ENCODE measurements at places on chromosomes 5 and 9.

- DNase-seq, result no peak
Measured at GRCh38 chr5:156201788-156202403, 125.1 kb upstream of the SGCD start.

- DNase-seq, result no peak
Measured at GRCh38 chr9:76996700-76997099, 22.8 kb upstream of the FOXB2 start.

- no peak for DNase-seq
Measured at GRCh38 chr9:88072831-88073375, 65.4 kb downstream of the SPATA31C2 start.

- no peak for DNase-seq
Measured at GRCh38 chr9:105608721-105609598, 51.0 kb downstream of the FKTN start.

- no peak for DNase-seq
Measured at GRCh38 chr9:136093346-136093986, 1.6 kb downstream of the NACC2 start.

DNA sequence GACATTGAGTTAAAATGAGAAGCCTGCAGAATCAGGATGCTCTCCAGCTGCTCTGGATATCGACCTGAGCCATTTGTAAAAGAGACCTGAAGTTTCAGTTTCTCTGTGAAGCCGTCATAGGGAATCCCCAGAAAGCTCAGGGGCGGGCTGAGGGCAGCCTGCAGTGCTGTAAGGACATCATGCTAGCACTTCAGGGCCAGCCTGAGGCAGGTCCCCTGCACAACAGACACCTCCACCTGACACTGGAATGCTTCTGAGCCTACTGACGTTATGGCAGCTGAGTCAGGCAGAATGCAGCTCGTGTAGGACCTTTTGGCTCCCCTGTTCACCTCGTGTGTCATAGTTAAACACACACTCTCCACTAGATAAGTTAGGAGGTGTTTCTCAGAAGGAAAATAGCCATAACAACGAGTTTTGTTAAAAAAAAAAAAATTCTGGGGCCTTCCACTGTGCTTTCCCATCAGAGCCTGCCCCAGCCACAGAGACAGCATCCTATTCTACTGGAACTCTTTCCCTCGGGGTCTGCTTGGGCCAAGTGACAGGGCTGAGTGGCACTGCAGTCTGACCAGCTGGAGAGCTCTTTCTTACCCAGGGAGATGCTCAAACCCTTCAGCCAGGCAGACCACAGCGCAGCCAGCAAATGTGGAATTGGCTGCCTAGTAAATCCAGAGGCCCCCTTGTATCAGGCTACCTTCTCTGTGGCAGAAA lies 354.9 kb downstream of the DIRAS2 start:
- DNase-seq, result no peak

DNA sequence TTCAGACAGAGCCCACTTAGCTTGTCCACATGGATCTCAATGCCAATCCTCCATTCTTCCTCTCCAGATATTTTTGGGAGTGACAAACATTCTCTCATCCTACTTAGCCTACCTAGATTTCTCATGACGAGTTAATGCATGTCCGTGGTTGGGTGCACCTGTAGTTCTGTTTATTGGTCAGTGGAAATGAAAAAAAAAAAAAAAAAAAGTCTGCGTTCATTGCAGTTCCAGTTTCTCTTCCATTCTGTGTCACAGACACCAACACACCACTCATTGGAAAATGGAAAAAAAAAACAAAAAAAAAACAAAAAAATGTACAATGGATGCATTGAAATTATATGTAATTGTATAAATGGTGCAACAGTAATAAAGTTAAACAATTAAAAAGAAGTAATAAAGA lies 59.0 kb downstream of the BASP1 start:
- no peak for DNase-seq

DNA sequence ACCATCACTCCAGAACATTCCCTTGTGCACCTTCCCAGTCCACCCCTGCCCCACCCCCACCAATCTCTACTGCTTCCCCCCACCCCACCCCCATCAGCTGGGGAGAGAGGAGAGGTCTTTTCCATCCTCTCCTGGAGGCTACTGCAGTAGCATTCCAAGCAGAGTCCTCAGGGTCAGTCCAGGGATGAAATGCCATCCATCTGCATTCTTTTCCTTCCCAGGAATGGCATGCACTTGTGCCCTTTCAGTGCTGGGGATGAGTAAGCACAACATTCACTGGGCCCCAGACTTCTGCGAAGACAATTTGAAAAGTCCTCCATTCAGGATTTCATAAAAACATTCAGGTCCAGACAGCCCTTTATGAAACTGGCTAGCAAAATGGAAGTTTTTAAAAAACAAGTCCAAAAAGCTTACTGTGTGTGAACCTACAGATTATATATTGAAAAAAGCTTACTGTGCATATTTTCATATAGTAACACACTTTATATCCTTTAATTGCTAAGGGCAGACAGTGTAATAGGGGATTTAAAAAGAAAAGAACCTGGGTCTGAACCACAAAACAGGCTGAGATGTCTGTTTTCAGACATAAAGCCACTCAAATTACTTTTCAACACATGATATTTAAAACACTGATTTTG lies 50.0 kb upstream of the GOLPH3 start:
- no peak for DNase-seq

DNA sequence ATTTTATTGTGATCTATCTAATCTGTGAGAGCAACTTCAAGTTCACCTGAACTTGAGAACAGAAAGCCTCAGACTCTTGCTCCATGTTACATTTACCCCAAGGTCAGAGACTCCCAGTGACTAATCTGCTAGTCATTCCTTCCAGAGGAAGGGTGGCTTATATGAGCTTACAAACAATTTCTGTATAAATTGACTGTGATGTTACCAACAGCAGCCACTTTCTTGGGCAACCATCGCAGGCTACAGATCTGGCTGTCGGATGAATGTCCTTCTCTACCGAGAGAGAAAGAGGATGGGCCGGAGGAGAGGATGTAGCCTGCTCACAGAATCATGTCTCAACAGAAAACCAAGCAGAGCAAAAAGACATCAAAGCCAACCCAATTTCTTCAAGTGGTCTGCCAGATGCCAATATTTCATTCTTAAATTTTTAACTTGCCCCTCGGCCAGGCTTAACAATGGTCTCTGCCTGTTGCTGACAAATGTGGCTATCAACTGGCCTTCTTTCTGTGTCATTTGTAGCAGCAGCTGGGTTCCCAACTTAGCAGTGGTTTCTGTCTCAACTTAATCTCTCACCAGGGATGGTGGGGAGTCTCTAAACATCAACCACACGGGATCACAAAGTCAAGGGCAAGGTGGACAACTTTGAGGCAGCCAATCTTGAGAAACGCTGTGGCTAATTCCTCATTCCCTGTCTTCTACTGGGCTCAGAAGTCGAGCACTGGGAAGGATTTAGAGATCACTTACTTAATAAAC lies 81.3 kb downstream of the RAPGEF1 start:
- DNase-seq, result no peak

DNA sequence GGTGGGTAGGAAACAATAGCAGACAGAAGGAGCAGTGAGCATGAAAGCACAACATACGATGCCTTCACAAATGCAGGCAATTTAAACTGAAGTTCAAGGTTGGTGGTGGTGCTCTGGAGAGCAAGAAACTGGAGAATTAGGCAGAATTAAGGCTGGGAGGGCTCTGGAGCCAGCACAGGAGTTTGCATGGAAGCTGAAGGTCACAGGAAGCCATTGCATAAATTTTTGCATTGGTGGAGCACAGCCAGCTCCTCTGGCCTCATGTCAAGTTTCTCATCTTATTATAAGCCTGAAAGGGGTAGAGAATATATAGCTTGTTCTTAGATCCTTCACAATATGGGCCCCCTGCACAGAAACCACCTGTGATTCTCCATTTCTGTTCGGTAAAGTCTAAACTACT lies 207.4 kb downstream of the PAPPA start:
- DNase-seq, result no peak

GRCh38 chr9:135793221-135794056 lies 91.5 kb downstream of the KCNT1 start:
- no peak for DNase-seq

- no peak for DNase-seq
Measured at GRCh38 chr9:107127608-107128007, 155.5 kb upstream of the RAD23B start.

DNA sequence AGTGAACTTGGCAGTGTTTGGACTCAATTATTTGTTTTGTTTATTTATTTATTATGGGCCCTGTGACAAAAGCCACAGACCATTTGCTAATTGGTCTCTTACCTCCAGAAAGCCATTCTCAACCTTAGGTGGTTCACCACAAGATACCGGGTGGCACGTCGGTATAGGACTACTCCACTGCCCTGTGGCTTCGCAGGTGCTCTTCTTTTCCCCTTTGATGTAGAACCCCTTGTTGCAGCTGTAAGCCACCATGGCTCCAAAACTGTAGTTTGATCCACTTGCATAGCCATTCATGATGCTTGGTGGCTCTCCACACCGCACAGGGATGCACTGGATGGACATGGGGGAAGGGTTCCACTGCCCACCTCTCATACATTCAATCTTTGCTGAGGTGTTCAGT lies 73.3 kb upstream of the TXNDC8 start:
- DNase-seq, result no peak

GRCh38 chr5:64147849-64148441 lies 17.7 kb upstream of the RNF180 start:
- DNase-seq, result no peak

DNA sequence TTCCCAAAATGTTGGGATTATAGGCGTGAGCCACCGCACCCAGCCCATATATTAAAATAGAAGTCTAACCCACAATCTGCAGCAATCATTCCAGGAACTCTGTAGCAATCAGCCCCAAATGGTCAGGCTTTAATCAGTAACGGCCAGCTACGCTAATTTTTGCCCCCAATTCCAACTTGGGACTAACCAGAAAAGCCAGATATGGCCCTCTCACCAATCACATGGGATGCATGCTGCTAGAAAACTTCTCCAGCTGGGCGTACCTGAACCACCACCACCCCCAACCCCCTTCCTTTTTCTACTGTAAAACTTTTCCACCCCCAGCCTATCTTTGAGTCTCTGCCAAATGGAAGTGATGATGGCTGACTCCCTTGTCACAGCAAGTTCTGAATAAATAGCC lies 4.1 kb downstream of the SUSD1 start:
- DNase-seq, result no peak

- DNase-seq, result no peak
Measured at GRCh38 chr5:57420801-57421200, 61.8 kb downstream of the ACTBL2 start.

- no peak for DNase-seq
Measured at GRCh38 chr9:71853084-71853483, 57.9 kb downstream of the ABHD17B start.

DNA sequence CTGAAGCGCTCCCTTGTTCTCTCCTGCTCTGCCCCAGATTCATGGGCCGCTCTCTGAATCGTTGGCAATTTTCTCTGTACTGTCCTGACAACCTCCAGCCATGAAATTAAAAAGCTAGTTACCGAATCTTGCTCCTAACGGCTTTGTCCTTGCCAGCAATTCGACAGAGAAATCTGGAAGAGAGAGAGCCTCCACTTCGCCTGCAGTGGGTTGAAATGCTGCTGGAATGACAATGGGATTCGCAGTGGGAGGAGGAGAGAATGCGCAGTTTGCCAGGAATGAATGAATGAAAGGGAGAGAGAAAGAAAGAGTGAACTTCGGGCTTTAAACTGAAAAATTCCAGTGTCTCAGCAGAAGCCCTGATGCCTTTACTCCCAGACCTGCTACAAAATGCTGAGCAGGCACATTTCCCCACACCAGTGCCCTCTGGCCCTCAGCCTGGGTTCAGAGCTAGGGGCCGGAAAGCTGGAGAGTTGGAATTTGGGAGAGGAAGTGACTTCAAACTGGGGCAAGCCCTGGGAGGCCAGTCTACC lies 11.5 kb upstream of the BOD1 start:
- DNase-seq, result no peak

GRCh38 chr5:141848744-141849414 lies 29.3 kb downstream of the PCDH1 start:
- DNase-seq, result no peak

GRCh38 chr5:57406641-57407040 lies 76.0 kb downstream of the ACTBL2 start:
- no peak for DNase-seq

- peak; percentile 42 for DNase-seq
Measured at GRCh38 chr9:96022445-96023051, 147.1 kb downstream of the ERCC6L2 start.

- no peak for DNase-seq
Measured at GRCh38 chr9:110443866-110444220, 106.2 kb upstream of the TXNDC8 start.

- no peak for DNase-seq
Measured at GRCh38 chr5:160092960-160093707, 26.1 kb downstream of the PWWP2A start.

DNA sequence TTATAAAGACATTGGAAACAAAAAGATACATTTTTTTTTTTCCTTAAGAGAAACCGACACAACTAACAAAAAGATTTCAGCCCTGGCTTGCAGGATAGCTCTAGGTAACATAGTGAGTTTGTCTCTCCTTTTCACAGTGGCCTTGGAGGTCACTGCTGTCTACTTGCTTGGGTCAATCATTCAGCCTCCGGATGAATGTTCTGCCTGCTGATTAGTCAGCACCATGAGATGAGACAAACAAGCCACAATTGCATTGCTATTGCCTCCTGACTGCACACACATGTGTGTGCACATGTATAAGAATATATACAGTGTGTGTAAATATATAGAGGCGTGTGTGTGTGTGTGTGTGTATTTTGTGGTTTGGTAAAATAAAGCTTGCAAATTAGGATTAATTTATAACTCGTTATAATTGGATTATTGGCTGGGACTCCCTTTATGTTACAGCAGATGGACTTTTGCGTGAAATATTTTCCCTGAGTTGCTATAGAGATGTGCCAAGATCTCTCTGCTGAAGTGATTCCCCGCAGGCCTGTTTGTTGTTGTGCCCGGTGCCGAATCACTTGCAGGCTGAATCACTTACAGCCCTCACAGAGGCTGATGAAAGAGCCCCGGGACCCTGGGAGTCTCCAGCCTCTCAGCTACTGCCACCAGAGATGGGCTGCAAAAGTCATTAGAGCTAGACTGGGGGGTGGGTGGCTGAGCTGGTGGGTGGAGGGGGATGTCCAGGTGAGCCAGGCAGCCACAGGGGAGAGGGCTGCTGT lies 161.2 kb downstream of the FGF18 start:
- no peak for DNase-seq

- DNase-seq, result no peak
Measured at GRCh38 chr5:5062525-5063302, 77.4 kb upstream of the ADAMTS16 start.
